ENCODE measurements at places on chromosomes 3 and 15.

DNA sequence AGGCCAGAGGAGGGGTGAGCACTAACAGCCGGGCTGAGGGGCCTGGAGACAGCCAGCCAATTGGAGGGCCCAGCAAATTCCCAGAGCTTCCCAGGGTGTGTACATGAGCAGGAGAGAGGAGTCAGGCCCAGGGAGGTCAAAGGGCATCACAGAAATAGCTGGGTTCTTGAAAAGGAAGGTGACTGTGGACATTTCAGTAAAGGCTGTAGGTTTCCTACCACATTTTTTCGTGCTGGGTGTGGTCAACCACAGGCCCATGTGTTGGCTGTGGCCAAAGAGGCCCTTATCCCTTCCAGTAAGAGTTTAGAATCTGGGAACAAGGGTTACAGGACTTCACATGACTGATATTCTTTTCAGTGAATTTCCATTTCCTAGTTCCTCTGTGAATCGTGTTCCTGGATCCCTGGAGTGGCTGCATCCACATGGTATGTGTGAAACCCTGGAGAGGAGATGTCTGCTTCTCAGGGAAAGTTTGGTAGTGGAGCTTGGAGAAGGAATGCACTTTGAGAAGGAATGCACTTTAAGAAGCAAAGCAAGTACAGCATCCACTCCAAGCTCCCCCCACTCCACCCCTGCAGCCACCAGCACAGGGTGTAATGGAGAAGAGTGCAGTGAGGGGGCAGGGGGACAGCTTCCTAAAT is 73.2 kb upstream of the HEG1 start:
- no peak for DNase-seq

- no peak for DNase-seq
Observed at GRCh38 chr3:177041730-177042551, 155.3 kb downstream of the TBL1XR1 start.

- no peak for DNase-seq
Observed at GRCh38 chr3:197435426-197435825, 120.3 kb downstream of the BDH1 start.

DNA sequence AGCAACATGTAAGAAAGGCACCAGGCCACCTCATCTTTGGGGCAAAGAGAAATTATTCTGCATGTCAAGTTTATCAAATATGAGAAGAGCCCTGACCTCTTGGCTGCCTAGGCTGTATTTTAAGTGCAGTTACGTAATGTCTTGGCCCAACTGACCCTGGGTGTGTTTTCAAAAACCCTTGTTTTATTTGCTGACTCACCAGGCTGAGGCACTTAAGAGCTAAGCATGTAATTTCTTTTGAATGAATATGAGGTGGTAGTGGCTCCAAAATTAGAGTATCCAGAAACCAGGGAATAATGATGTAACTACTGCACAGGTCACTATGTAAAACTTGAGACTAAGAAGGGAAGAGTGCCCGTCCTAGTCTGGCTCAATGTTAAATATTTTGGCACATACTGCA is 24.3 kb downstream of the PGPEP1L start:
- DNase-seq = no peak

- no peak for DNase-seq
Observed at GRCh38 chr3:120419797-120420196, 31.0 kb downstream of the FSTL1 start.

GRCh38 chr15:31302778-31303725 is 23.6 kb upstream of the KLF13 start:
- DNase-seq = no peak

DNA sequence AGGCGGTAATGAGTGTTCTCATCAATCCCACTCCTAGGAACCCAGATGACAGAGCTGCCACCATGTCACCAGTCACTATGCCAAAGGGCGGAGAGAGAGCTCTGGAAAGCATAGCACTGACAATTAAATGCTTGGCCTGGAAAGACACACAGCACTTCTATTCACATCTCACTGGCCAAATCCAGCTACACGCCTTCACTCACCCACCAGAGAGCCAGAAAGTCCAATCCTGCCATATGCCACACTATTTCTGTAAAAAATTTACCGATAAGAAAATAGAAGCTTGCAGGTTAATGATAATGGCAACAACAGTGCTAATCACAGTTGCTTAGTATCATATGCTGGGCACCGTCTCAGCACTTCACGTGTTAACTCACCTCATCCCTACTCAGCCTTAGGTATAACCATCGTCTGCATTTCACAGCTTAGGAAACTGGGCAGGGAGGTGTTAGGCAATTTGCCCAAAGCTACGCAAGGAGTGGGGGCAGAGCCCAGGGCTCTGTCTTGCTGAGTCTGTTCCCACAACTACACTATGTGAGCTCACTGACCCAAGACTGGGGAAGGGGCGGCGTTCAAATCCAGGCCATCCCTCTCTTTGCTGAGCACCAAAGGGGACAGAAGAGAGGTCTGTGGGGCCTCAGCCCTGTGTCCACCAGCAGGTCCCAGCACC is 16.5 kb downstream of the KLHL25 start:
- no peak for DNase-seq

- DNase-seq = no peak
Observed at GRCh38 chr15:61013146-61013545, 216.0 kb downstream of the RORA start.
